ENCODE measurements at places on chromosomes 12 and 14.
A peak's percentile ranks its signal among the peaks of the same experiment; 100 is the strongest.

- peak overlapping the region; percentile 54 for H3K4me3 ChIP-seq
- H3K27ac ChIP-seq = peak overlapping the region; percentile 82
- peaks cover 52% of the 10 kb centered on the region for H3K36me3 ChIP-seq
- H3K27me3 ChIP-seq = no peaks in the 10 kb centered on the region
- H3K4me1 ChIP-seq = peaks cover 27% of the 10 kb centered on the region
Measured at GRCh38 chr14:102085948-102086708, 716 bp downstream of the HSP90AA1 start.

- DNase-seq = no peak
- no peaks in the 10 kb centered on the region for H3K36me3 ChIP-seq
- H3K4me1 ChIP-seq = peaks cover 4% of the 10 kb centered on the region
- no peak overlapping the region for H3K27ac ChIP-seq
Measured at GRCh38 chr14:52069307-52070050, 620 bp upstream of the NID2 start.

DNA sequence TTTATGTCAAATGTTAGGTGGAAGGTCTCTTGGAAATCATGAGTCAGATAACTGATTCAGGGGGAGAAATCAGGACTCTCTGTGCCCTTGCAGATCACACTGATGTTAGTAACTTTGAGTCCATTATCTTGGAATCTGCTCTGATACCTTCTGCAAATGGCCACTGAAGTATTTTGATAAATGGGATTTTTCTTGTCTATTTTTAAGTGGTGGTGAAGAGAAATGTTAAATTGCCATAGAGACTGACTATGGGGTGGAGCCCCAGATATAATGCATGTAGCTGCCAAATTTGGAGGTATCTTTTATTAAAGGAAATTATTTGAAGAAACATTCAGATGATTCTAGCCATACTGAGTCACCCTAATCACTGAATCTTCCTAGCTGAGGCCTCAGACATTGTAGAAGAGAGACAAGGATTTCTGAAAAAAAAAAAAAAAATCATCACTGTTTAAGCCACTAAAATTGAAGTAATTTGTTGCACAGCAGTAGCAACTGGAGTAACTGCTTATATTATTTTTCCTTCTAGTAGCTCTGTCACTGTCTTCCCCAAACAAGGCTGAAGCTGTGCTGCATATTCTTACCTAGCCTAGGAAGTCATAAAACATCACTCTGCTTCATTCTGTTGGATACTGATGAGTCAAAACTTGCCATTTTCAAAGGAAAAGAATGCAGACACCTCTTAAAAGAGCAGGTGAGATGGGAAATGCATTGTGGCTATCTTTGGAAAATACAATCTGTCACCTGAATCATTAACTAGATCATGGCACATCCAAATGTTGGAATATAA lies 36.0 kb upstream of the CLEC14A start:
- no peaks in the 10 kb centered on the region for H3K36me3 ChIP-seq
- H3K4me1 ChIP-seq = peaks cover 22% of the 10 kb centered on the region
- H3K4me3 ChIP-seq = no peak overlapping the region
- H3K27ac ChIP-seq = peak overlapping the region; percentile 46
- H3K27me3 ChIP-seq = no peaks in the 10 kb centered on the region

DNA sequence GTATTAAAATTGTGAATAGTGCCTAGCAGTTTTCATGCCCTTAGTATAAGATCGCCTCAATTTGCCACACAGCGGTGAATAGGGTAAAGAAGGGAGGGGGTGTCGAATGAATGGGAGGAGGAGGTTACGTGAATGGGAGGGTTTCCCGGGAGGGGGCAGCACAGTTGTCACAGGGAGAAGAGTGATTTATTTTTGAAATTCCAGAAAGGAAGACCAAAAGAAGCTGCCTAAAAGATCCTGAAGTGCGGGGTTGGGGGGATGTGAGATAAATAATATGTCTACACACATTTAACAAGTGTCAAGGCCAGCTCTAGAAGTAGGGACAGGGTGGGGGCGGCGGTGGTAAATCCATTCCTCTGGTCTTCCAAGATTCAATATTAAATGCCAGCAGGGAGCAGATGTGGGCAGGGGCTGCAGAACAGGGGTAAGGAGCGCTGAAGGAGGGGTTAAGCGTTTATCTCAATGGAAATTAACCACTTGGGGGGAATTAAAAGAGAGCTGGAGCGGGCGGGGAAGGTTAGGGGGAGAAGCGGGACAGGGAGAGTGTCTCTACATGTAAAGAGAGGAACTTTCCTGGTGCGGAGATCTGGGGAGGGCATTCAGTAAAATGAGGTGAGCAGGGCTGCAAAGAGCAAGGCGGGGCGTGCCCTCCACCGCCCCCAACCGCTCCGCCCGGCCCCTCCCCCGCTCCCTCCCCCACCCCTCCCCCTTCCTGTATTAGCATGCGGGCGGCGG lies 867 bp downstream of the C12orf42 start:
- no peak overlapping the region for H3K27ac ChIP-seq
- no peaks in the 10 kb centered on the region for H3K36me3 ChIP-seq
- H3K27me3 ChIP-seq = peaks cover 19% of the 10 kb centered on the region
- no peaks in the 10 kb centered on the region for H3K4me1 ChIP-seq
- DNase-seq = no peak
- no peak overlapping the region for H3K4me3 ChIP-seq

- no peak for DNase-seq
- no peaks in the 10 kb centered on the region for H3K4me1 ChIP-seq
- H3K27ac ChIP-seq = no peak overlapping the region
- no peaks in the 10 kb centered on the region for H3K36me3 ChIP-seq
- no peaks in the 10 kb centered on the region for H3K27me3 ChIP-seq
- H3K4me3 ChIP-seq = no peak overlapping the region
Measured at GRCh38 chr14:79661752-79662151, 549.6 kb downstream of the DIO2 start.

GRCh38 chr12:96213869-96214268 lies 19.7 kb downstream of the ELK3 start:
- no peaks in the 10 kb centered on the region for H3K27me3 ChIP-seq
- H3K4me1 ChIP-seq = peaks cover 81% of the 10 kb centered on the region
- peaks cover 52% of the 10 kb centered on the region for H3K36me3 ChIP-seq
- DNase-seq = no peak
- peak overlapping the region; percentile 100 for H3K27ac ChIP-seq

DNA sequence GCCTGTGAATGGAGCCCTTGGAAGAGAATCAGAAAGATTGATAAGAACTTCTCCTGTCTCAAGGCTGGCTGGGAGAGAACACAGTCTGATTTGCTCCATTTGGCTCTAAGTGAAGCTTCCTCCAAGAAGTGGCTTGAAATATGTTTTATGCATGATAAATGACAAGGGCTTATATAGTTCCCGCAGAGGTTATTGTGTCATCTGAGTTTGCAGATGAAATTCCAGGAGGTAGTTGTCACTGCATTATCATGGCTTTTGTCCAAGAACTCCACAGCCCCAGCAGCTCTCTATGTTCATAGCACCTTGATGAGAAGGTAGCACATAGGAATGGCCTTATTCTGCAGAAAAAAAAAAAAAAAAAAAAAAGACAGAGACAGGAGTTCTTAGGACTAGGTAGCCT lies 108.5 kb downstream of the DACT1 start:
- no peaks in the 10 kb centered on the region for H3K27me3 ChIP-seq
- H3K4me1 ChIP-seq = peaks cover 40% of the 10 kb centered on the region
- H3K36me3 ChIP-seq = no peaks in the 10 kb centered on the region

DNA sequence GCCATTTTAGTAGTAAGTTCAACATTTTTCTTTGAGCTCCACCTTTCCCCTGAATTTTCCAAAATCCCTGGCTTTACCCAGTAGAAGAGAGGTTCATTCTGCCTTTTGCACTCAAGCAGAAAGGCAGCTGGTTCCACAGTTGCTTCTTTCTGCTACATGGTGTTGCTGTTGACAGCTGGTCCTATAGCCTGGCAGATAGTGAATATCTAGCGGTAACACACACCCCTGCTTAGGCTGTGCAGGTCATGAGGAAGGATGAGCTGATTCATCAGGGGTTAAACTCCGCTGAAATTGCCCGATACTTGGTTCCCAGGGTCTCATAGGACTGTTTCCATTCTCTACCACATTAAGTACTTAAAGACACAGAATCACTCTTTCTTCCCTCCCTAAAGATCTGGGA lies 62.4 kb downstream of the PUS7L start:
- H3K4me3 ChIP-seq = no peak overlapping the region
- DNase-seq = no peak
- H3K27ac ChIP-seq = no peak overlapping the region
- no peaks in the 10 kb centered on the region for H3K36me3 ChIP-seq
- H3K4me1 ChIP-seq = no peaks in the 10 kb centered on the region
- peaks cover 3% of the 10 kb centered on the region for H3K27me3 ChIP-seq

DNA sequence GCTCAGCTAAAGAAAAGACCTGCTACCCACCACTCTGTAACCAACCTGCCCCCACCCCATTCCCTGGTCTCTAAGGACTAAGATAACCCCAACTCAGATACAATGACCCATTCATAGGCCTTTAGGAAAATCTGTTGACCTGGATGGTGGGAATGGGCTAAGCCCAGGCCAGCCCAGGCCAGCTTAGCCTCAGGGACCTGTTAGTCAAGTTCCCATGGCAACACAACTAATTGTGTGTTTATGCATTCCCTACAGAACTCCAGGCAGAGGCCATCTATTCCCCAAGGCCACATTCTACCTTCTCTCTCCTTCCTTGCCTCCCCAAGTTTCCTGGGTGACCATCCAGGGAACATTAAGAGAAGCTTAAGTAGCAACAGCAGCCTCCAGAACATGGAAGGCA lies 16.1 kb upstream of the KRT8 start:
- no peaks in the 10 kb centered on the region for H3K36me3 ChIP-seq
- H3K27ac ChIP-seq = no peak overlapping the region
- DNase-seq = no peak
- H3K4me1 ChIP-seq = peaks cover 20% of the 10 kb centered on the region
- no peak overlapping the region for H3K4me3 ChIP-seq
- H3K27me3 ChIP-seq = no peaks in the 10 kb centered on the region

- no peaks in the 10 kb centered on the region for H3K36me3 ChIP-seq
- no peaks in the 10 kb centered on the region for H3K4me1 ChIP-seq
- no peak for DNase-seq
- H3K4me3 ChIP-seq = no peak overlapping the region
- peaks cover 4% of the 10 kb centered on the region for H3K27me3 ChIP-seq
Measured at GRCh38 chr12:131087302-131087818, 133.7 kb downstream of the ADGRD1 start.

DNA sequence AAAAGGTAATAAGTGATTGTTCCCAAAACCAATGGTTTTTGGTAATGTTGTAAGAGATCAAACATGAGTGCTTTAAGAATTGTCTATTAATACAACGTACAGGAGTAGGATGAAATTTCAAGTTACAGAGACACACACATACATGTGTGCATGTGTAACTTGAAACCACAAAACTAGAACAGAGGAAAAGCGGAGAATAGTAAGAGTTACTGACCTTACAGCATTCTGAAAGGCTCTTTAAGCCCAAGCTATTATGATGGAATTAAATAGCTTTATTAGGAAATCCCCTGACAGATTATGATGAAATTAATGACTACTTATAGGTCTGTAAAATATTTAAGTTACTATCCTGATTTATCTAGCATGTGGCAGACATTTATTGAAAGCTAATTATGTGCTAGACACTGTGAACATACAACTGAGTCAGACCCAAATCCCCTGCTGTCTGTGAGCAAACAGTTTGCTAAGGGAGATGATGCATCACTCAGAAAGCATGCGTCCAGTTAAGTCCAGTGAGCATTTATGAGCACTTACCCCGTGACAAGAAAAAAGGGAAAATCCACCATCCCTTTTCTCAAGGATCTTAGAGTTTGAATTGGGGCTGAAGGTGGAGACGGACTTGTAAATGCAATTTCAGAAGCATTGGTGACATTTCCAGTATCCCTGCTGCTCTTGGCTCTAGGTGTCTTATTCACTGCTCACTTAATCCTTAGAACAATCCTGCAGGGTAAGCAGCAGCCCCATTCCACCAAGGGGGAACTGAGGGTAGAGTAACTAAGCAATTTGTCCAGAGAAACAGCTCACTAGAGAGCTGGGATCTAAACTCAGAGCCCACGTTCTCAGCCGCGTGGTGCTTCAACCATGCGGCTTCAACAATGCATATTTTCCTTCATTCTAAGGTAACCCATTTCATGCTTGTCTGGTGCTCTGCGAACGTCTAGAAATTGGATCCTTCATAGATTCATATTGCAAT lies 117.4 kb downstream of the EML1 start:
- no peaks in the 10 kb centered on the region for H3K36me3 ChIP-seq
- no peaks in the 10 kb centered on the region for H3K27me3 ChIP-seq
- H3K4me3 ChIP-seq = no peak overlapping the region
- peaks cover 6% of the 10 kb centered on the region for H3K4me1 ChIP-seq
- H3K27ac ChIP-seq = no peak overlapping the region
- no peak for DNase-seq

DNA sequence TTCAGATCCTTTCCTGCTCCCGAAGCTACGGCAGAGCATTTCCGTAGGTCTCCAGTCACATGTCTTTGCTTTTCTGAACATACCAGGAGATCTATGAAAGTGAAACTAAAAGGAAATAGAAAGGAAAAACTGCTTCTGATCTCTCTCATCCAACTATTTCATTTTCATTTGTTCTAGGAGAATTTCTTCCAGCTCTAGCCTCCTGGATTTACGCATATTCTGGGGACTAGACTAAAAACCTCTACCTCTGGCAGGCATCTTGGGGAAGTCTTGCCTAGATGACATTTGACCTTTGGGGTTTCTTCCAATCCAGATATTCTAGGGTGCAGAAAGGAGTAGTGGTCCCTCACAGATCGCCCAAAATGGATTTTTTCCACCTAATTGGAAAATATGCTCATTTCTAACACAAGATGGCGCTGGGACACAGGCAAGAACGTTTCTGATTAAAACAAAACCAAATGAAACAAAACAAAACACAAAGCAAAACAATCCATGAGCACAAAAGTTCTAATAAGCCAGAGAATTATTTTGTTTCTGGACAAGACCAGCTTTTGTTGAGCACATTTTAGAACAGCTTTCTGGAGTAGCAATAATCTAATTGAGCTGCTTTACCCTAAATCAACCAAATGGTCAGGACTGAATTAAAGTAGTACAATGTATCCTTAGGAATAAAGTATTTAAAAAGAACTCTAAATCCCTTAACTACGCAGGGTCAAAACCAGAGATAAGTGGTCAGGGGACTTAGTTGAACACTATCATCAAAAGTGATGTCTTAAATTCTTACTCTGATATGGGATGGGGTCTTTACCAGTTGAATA lies 12.3 kb upstream of the PARP11 start:
- no peak for DNase-seq
- no peaks in the 10 kb centered on the region for H3K36me3 ChIP-seq
- H3K27me3 ChIP-seq = no peaks in the 10 kb centered on the region
- peaks cover 6% of the 10 kb centered on the region for H3K4me1 ChIP-seq
- no peak overlapping the region for H3K4me3 ChIP-seq
- H3K27ac ChIP-seq = no peak overlapping the region

All from RWPE2 (cell line).